Stimulated activated CD8-positive, alpha-beta memory T cell treated with anti-CD3 and anti-CD28 coated beads, Interleukin-15, amount 100 ng/mL, for 4 hours (primary cell): ENCODE measurements at places on chromosomes 2 and 18.

DNA sequence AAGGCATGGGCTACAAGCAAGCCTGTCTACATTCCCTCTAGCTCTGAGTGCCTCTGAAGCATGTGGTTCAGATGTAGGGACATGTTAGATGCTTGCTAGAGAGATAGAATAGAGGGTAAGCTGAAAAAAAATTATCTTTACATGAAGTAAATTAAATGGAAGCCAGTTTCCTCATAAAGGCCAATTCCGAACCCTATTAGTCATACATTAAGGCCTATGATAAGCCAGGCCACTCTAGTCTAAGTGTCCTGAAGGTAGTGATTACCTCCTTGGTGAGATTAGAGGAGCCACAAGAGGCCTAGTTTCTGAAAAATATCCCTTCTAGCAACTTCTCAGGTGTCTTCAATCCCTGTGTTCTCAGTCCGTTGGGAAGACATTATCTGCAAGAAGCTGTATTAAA is 72.4 kb upstream of the NPAS2 start:
- no peak for DNase-seq

DNA sequence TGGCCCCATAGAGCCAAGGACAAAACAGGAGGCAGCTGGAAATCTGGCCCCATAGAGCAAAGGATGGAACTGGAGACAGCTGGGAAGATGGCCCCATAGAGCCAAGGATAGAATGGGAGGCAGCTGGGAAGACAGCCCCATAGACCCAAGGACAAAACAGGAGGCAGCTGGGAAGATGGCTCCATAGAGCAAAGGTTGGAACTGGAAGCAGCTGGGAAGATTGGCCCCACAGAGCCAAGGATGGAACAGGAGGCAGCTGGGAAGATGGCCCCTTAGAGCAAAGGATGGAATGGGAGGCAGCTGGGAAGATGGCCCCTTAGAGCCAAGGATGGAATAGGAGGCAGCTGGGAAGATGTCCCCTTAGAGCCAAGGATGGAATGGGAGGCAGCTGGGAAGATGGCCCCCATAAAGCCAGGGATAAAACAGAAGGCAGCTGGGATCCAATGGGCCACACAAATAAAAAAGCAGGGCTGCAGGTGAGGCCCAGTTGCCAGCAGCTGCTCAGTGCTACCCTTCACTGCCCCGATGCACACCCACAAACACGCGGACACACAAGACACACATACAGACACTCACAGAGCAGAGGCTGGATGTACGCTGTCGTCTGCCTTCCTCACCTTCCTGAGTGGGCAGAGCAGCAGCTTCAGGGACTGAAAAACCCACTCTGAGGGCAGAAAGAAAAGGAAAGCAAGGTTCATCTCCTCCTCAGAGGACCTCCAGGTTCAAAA is 505.4 kb upstream of the MYT1L start:
- no peak for DNase-seq

- DNase-seq, result no peak
These were observed 36.5 kb downstream of the SIGLEC15 start for GRCh38 chr18:45861926-45862325.

GRCh38 chr2:72745679-72746368 is 80.0 kb downstream of the EXOC6B start:
- DNase-seq, result no peak

DNA sequence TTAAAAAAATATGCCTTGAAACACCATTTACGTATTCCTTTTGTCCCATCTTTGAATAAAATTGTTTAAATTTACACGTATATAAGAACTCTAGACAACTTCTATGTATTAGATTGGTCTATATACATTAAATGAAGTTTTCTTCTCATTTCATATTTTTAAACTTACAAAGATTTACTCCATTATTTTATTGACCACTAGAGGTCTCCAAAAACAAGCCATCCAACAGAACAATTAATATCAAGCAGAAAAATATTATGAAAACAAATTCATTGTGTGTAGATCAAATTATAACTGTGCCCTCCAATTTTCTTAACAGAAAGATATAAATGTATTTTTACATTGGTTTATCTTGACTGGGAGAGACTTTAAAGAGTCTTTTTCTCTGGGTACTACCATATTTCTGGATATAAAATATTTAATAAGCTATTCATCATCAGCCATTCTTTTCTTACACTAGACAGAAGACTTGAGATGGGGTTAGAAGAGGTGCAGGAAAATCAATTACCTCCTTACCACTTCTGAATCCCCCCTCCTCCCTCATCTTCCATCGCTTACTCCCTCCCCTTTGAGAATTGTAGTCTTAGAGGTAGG is 66.5 kb downstream of the DPP4 start:
- DNase-seq, result no peak

DNA sequence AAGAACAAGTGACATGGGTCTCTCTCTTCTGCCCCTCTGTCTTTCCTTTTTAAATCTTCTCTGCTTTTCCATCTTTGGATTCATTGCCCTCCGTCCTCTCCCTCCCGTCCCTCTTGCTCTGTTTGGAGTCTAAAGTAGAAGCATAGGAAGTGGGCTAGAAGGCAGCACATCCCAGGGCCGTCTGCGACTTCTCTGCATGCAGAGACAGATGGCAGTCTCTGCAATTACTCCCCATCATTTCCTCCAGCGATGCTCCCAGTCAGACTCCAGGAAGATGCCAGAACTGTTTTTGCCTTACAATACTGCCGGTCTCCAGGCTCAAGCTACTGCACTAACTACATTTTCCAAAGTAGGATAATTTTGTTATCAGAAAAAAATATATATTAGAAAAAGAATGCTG is 35.2 kb upstream of the LPIN2 start:
- DNase-seq, result no peak
